ENCODE measurements at places on chromosomes 7 and 10.

- no peak for DNase-seq
These were observed 125.0 kb upstream of the NPY start for GRCh38 chr7:24158975-24159374.

DNA sequence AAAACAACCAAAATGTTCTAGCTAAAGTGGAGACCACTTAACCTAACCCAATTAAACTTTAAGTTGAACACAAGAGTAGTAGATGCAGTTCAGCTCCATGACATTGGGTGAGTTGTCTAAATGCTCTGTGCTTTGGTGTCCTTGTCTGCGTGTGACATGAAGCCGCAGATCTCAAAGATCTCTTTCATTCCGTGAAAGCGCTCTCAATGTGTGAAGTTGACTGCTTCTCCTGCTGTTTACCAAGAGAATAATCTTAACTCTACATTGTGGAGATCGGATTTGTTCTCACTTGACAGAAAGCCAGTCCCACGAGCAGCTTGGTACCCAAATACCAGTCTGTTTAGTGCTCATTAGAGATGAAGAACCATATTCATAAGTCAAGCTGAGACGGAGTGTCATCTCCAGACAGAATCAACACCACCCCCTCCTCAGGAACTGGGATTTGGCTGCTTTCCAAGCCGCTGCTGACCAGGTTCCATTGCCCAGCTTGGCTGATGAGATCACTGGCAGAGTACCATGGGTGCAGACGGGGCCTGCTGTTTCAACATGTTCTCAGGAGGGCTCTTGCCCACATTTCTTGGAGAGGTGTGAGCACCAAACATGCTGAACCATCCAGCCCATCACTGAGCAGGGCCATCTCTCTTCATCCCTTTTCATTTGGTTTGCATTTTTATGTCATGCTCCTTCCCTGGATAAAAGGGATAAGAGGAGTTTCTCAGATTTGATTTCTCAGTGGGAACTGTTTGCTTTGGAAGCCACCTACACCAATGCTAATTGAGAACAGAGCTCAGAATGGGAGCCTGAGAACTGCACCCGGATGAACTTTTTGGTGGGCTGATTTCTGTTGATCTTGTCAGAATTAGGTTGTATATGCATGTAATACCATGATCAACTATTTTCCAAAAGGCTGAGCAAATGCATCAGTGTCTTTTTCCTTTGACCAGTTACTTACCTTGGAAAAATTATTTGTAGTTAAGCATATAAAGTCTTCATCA lies 95.8 kb upstream of the AGBL3 start:
- no peak for DNase-seq

- DNase-seq = no peak
These were observed 442.9 kb downstream of the AUTS2 start for GRCh38 chr7:70040970-70041766.

GRCh38 chr7:155780884-155781283 lies 31.4 kb downstream of the SHH start:
- no peak for DNase-seq

DNA sequence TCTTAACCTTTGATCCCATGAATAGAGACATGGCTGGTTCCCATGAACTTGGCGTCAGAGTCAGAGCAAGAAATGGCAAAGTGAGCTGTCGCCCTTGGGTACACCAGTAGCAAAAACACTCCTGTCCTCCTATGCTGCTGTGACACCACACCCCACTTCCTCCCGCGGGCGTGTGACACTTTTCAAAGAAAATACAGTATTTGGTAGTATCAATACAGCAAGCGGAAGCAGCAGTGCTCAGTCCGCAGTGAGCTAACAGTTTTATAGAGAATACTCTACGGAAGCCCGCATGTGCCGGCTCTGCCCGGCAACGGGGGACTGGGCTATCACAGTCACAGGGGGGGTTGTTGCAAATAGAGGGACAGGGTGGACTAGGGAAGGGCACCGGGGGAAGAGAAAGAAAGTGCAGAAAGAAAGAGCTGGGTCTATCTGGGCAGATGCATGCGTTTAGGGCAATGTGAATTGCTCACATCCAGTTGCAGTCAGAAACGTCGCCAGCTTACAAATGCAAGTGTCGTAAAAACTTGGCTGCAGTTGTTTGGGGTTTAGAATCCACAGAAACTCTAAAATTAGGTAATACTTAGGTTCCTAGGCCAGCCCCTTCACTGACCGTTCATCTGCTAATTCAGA lies 49.8 kb downstream of the PRKCQ start:
- peak; percentile 47 for DNase-seq

- DNase-seq = no peak
These were observed 21.0 kb downstream of the GRB10 start for GRCh38 chr7:50761713-50762112.

DNA sequence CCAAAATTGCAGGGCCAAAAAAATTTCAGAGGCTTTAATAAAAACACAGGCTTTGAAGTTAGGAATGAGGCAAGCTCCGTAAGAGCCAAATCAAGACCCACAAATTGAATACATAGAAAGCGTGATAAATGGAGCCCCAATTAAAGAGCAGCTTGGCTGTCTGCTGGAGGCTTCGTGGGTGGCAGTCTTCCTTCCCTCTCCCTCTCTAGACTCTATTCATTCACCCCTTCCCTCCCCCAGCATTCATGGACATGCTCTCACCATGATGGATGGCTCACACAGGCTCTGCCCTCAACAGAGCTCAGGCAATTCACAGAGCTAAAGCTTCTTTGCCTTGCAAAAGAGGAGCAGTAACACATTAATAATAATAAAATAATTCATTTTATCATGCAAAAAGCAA lies 214.1 kb downstream of the HERPUD2 start:
- DNase-seq = no peak

DNA sequence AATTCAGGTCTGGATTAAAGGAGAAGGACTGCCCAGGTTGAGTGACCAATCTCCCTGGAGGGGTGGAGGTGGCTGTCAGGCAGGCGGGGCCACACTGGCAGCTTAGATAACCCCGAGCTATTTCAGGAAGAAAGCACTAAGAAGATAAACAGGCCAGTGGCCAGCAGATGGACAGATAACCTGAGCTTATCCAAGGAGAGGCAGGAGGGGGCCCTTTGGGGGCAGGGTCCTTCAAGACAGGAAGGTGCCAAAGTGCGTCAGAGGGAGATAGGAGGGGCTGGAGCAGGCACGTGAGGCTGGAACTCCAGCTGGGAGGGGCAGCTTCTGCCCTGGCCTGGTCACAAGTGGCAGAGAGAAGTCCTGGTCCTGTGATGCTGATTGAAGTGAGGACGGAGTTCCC lies 29.8 kb upstream of the PODXL start:
- no peak for DNase-seq

- no peak for DNase-seq
These were observed 51.8 kb downstream of the MARCHF5 start for GRCh38 chr10:92342796-92343195.

GRCh38 chr7:84829719-84830118 lies 357.1 kb downstream of the SEMA3D start:
- DNase-seq = no peak

GRCh38 chr7:124375391-124375790 lies 342.5 kb upstream of the TMEM229A start:
- no peak for DNase-seq
